ENCODE measurements at places on chromosomes 5 and 9.

DNA sequence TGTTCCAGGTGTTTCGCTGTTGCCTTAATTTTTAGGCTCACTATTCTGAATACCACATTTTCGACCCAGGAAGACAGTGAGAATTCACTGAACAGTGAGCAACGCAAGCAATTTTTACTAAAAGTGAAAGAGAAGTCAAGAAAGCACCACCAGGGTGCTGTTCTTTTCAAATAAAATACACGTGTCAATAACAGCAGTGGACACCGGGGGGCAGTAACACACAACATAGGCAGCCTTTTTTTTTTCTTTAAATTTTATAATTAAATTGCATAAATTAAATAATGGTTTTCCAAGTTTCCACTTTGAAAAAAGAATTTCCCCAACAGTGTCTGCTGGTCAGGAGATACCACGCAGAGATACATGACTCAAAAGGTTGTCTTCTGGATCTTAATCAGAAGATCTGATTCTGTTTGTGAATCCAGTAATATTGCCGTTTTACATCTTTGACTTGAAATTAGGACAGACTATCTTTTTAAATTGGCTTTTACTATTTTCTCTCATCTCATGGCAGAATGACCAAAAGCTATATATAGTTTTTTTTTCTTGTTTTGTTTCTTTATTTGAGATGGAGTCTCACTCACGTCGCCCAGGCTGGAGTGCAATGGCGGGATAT is 47.1 kb upstream of the SH3GL2 start:
- DNase-seq, result no peak

DNA sequence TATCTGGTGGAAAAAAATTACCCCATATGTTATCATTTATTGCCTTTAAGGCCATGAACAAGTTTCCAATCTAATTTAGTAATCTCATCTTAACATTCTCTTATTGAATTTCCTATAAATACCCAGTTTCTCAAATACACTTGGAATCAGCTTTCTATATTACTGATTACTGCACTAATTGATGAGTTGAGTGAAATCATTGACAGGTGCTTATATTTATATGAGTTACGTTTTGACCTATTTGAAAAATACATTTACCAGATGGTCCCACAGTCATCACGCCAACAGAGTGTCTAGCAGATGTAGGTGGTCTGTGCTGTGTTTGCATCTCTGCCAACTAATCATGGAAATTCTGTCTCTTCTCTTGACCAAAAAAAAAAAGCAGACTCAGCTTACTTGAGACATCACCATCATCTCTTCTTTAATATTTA is 307.3 kb upstream of the NREP start:
- DNase-seq, result no peak

DNA sequence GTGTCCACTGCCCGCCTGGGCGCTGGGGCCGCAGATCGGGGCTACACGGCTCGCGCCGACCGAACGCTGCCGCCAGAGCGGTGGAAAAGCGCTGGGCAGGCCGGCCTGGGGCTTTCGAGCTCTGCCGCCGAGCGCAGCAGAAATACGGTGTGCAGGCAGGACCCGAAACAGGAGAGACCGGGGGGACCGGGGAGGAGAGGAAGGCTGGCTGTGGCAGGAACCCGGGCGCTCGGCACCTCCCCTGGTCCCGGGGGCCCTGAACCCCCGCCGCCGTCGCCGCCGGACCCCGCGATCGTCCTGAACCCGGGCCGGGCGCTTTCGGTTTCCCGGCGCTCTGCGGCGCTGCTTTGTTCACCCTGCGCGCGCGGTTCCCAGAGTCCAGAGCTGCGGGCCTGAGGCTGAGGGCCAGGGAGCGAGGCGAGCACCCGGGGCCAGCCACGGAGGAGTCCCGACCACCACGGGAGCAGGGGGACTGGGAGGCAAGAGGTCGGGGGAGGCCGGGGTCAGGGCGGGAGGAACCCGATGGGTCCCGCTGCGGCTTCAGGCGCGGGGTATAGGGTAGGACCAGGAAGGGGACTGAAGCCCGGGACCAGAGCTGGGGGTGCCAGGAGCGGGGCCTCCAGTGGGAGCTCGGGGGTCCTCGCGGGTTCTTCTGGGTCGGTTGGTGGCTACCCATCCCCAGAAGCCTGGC is 12.0 kb downstream of the IRX2 start:
- no peak for DNase-seq

GRCh38 chr9:113519426-113520108 is 56.0 kb downstream of the RGS3 start:
- no peak for DNase-seq

DNA sequence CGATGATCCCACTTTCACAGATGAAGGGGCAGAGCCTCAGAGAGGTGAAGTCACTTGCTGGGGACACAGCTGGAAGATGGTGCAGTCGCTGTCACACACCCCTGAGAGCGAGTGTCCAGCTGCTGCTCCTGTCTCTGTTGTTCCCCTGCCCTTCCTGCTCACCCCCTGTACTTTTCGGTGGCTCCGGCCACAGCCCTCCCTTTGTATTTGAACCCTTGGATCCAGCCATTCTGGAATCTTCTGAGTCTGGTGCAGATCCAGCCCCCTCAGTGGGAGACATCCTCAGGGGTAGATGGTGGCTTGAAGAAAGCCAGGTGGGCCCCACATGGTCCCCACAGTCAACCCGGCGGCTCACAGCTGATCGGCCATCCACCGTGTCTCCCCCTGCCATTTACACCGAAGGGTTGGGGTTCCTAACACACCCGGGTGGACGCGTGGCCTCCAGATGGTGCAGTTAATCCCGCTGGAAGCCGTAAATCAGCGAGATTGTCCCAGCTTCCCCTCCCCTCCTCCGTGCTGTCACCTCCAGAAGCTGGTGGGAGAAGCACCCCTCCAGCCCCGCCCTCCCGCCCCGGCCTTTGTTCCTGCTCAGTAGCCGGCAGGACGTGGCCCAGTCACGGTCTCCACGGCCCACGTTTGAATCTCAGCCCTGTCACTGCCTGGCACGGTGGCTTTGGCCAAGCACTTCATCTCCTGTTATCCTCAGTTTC is 204.8 kb downstream of the C9orf50 start:
- DNase-seq, result no peak

Measured in stimulated activated CD4-positive, alpha-beta T cell treated with anti-CD3 and anti-CD28 coated beads, TNF-alpha, amount 100 ng/mL, for 4 hours (primary cell).